ENCODE measurements at places on chromosomes 16 and 17. TPM values are rescaled to one million over a fixed set of nuclear protein-coding genes. Genes with fewer than 3 reads are reported as not detected.

ELAC2 gene
- 87.3 TPM for total RNA-seq

UNC45B gene
- 0.08 TPM for total RNA-seq

SLC12A3 gene
- not detected for total RNA-seq

CCT6B gene
- total RNA-seq: 6.3 TPM

HEATR9 gene
- total RNA-seq: 0.21 TPM

GRCh38 chr17:59652119-59652518 lies 32.4 kb downstream of the CLTC start:
- no peak for DNase-seq

DNA sequence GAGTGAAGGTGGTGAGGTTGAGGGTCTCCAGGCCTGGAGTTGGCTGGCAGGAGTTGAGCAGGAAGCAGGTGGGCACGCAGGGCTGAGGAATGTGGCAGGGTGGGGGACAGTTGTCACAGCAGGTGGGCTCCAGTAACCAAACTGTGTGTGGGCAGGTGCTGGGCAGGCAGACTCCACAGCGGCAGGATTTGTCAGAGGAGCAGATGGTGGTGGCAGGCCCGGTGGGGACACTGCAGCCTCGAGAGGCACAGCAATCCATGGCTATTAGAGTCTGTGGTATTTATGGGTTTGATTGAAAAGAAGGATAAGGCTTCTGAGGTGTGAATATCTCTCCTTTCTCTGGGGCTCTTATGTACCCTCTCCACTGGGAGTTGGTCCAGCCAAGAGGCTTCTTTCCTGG lies at the start of gene KRTAP3-3:
Gene KRTAP3-3, minus strand, starts transcription at position 326 of the 400 bp plus-strand sequence. Its CDS starts 67 bp downstream, at position 259.
- no peak for DNase-seq

DNA sequence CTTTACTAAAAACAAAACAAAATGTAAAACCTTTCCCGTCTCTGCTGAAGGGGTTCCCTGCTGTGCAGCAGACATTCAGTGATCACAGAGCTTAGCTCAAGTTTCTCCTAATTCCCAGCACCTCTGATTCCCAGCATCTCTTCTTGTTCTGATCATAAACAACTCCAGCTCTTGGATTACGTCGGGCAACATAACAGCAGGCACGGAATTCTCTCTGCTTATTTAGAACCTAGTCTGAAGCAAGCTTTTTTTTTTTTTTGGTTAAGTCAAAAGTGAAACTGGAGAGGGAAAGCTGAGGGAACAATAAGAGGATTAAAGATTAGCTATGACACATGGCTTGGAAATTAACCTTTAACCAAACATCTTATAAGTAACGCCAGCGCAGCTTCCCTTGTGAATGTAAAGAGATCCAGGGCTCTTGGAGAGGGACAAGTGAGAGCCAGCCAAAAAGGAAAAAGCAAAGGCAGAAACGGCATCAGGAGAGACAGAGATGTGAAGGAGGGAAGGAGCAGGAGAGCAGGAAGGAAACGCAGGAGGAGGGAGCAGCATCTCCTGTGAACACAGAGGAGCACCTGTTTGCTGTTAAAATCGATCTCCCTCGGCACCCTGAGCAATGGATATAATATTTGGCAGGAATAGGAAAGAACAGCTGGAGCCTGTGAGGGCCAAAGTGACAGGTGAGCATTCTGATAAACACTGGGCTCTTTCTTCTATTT lies at the start of gene BCO1:
Gene BCO1, plus strand, starts transcription at position 394 of the 716 bp plus-strand sequence. Its CDS starts 220 bp downstream, at position 614.
- DNase-seq: no peak

DNA sequence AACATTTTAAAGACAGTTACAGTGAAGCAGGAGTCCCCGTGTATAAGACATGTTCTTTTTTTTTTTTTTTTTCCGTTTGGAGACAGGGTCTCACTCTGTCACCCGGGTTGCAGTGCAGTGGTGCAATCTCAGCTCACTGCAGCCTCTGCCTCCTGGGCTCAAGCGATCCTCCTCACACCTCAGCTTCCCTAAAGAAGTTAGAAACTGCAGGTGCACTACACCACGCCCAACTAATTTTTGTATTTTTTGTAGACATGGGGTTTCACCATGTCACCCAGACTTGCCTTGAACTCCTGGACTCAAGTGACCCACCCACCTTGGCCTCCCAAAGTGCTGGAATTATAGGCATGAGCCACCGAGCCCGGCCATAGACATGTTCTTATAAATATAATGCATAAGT lies 3.0 kb downstream of the EVI2B start:
- no peak for DNase-seq

- DNase-seq: no peak
Measured at GRCh38 chr16:24848065-24848464, 2.3 kb downstream of the SLC5A11 start.

DNA sequence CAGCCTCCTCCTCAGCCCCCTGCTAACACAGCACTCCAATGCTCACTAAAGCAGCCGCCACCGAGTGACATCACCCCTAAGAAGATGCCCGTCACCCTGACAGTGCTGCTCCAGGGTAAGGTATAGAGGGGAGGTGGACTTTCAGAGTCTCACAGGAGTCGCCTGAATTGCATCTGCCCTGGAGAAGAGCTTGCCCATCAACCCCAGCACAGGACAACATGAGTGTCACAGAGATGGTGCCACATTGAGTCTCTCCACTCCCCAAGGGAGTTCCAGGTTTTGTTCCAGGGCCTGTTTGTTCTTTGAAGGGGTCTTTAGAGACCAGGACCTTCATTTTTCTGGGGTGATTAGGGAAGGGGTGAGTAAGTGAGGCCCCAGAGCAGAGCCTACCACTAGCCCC lies 2.2 kb upstream of the P2RX5 start:
- no peak for DNase-seq

DNA sequence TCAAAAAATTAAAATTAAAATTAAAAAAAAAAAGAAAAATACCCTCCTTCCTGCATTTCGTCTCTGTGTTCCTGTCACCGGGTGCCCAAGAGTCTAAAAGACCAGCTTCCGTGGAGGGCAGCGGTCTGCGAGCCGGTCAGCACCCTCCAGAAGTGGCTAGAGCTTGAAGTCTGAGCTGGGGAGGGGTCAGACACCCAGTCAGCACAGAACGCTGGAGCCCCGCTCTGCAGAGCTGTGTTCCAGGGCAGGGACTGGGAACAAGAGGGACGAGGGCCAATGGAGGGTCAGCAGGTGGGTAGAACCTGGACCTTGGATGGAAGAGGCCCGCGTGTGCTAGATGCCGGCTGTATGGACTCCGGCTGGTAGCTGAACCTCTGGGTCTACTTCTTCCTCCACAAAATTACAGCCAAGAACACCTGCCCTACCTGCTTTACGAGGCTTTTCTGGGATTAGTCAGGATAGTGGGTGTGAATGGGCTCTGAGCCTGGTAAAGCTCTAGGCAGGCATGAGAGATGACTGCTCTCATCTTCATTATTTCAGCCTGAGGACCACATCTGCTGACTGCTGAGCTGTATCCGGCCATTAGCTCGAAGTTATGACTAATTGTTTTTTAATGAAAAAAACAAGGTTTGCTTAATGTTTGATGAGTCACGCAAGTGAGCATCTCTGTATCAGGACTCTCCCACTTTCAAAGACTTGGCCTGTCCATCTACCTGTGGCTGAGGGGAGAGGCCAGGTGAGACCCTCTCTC lies 5.9 kb downstream of the TRPV1 start:
- no peak for DNase-seq

DNA sequence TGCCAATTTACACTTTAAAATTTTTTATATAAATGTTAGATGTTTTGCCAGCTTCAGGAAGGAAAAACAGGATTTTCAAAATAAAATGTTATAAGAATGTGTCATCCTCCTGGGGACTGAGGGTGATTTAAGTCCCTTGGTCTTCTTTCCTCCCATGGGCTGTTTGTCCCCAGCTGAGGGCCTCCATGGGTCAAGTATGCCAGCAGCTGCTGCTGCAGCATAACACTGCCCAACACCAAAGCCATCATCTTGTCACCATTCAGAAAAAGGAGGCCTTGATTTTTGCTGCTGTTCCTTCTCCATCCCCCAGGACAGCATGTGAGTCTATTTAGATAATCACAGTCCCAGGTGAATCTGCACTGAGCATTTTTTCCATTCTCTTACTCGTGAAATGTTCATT lies 188.5 kb downstream of the LGALS9B start:
- DNase-seq: no peak
